Lung (tissue), 17 donors: ENCODE measurements at places on chromosomes 11 and 22. TPM values are rescaled to one million over a fixed set of nuclear protein-coding genes. Genes with fewer than 3 reads are reported as not detected.

Gene ROBO3
- 16.7 TPM for total RNA-seq

Gene SEPTIN5
- total RNA-seq, result 32.5 TPM

GRCh38 chr11:118744046-118744445, 46.9 kb downstream of the DDX6 start:
- no peak for DNase-seq

DNA sequence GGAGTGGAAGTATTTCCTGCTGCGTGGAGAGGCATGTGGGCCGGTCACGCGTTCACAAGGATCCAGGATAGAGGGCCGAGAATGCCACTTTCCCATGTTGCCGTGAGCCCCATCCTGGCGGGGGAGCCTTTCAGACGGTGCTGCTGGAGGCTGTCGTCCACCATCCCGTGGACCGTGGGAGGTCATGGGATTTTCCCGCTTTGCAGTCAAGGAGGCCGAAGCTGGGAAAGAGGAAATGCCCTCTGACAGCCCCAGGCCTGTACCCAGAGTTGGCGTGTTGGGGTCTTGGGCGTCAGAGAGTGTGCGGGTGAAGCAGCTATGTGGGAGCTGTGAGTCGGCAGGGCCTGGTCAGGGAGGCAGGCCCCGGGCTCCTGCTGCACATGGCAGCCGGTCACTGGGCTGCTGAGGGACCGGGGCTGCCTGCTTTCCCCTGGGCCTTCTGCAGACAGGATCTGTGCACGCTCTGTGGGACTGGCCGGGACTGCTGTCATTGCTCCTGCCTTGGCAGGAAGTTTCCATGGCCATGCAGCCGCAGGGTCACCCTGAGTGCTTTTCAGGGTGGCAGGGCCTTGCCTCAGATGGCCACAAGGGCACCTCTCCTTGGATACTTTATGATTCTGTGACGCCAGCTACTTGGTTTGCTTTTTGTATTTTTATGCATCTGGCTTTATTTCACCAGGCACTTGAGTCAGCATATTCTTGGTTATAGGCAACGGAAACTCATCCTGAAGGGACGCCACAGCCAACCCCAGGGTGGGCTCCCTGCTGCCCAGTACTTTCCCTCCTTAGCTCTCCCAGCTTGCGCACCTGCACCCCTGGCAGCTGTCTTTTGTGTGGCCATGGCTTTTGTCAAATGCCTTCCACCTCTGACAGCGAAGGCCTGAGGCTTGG, 52.4 kb downstream of the AP2A2 start:
- DNase-seq, result no peak

Gene RHOD
- total RNA-seq, result 7.3 TPM

Gene FXYD6
- 45.7 TPM for total RNA-seq

DNA sequence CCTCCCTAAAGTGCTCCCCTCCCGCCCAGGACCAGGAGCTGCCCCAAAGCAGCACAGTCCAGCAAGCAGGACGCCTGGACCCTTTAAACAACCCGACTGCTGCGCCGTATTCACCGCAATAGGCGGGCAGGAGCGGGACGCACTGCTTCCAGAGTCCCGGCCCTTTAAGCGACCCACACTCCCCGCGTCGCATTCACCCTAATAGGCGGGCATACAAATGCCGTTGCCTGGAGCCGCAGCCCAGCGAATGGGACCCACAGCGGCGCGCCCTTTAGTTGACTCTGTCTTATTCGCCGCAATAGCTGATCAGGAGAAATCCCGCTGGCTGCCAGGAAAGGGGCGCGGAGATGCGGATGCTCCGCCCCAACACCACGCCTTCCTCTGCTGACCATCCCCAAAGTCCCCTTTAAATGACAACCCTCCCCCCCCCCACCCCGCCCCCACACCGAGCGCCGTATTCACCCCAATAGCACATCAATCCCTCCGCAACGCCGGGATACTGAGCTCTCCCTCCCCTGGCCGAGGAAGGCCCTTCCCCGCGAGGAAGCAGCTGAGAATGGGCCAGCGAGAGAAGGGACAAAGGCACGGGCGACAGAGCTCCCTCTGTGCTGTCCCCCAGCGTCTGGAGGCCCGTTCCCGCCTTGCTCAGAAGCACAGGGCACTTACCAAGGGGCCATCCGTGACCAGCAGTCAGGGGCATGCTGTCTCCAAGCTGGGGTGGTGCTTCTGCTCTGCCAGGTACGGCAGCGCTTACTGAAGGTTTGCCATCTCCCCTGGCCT, 4.7 kb downstream of the OSBPL5 start:
- peak; percentile 96 for DNase-seq

DNA sequence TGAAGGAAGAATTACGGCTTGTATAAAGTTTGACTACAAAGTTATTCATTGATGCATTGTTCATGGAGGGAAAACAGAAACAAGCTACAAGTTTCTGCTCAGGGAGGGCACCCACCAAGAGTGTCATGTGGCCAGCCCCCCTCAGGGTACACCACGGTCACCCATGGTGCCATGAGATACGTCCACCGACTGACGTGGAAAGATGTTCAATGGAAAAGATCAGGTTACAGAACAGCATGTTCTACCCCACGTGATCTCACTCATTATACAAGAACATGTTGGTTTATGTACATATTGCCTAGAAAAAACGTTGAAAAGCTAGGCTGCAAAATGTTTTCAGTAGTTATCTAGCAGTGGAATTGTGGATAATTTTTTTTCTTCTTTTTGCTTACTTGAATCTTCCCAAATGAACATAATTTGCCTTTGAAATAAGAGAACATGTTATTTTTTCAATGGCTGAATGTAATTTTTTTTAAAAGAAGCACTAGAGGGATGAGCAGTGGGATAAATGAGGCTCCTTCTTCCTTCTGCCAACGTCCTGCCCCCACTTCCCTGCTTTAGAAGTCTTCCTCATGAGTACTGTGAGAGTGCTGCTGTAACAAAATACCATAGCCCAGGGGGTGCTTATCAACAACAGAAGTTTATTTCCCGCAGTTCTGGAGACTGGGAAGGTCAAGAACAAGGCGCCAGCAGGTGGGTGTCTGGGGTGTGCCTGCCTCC, 22.5 kb downstream of the RCN1 start:
- no peak for DNase-seq

Gene XKR3
- not detected for total RNA-seq

Gene MS4A12
- total RNA-seq, result not detected

GRCh38 chr11:117862019-117862725, 14.3 kb downstream of the FXYD6 start:
- no peak for DNase-seq

DNA sequence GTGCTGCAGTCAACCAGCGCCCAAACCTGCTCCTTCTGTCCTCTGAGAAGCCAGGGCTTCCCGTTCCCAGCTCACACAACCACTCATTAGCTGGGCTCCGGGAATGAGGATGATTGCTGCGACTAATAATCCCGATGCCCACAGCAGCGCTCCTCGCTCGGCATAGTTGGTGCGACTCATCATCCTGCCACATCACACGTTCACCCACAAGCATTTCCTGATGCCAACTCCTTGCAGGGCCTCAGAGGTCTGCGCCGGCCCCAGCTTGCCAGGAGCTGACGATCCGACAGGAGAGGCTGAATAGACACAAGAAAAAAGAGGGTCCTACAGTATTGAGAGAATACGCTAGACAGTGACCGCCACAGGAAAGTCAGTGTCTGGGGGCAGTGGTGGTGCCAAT, 10.6 kb upstream of the CSNK1E start:
- DNase-seq, result no peak

Gene HBB
- 1,072 TPM for total RNA-seq

DNA sequence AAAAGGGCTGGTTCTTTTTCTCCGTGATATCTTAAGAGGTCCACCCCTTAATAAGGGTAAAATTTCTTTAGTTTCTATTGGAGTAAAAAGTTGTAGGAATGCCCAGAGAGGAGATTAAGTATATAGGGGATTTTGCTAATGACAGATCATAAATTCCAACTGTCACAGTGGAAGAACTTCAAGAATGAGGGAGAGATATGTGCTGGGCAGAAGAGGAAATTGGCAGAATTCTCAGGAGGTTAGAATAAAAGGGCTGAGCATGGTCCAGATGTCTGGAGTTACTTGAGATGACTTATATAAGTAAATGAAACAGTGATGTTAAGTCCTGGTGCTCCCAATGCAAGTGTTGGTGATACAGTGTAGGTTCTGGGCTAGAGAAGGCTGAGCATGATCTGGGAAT, 417.6 kb upstream of the ARHGAP42 start:
- DNase-seq, result no peak

DNA sequence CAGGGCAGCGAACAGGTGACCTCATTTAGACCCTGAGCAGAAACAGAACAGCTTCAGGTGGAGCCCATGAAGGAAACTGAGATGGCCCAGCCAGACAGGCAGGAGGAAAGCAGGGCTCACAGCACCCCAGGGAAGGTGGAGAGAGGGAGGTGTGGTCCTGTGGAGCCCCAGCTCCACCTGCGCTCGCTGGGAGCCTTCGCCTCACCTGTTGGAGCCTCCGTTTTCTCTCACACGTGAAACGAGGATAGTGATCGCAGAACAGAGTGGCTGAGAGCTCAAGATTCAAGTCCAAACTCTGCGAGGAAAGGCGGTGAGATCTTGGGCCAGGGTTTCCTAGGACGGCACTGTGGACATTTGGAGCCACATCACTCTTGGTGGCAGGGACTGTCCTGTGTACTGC, 8.6 kb upstream of the CERK start:
- no peak for DNase-seq

Gene APOBEC3F
- total RNA-seq, result 7.7 TPM

DNA sequence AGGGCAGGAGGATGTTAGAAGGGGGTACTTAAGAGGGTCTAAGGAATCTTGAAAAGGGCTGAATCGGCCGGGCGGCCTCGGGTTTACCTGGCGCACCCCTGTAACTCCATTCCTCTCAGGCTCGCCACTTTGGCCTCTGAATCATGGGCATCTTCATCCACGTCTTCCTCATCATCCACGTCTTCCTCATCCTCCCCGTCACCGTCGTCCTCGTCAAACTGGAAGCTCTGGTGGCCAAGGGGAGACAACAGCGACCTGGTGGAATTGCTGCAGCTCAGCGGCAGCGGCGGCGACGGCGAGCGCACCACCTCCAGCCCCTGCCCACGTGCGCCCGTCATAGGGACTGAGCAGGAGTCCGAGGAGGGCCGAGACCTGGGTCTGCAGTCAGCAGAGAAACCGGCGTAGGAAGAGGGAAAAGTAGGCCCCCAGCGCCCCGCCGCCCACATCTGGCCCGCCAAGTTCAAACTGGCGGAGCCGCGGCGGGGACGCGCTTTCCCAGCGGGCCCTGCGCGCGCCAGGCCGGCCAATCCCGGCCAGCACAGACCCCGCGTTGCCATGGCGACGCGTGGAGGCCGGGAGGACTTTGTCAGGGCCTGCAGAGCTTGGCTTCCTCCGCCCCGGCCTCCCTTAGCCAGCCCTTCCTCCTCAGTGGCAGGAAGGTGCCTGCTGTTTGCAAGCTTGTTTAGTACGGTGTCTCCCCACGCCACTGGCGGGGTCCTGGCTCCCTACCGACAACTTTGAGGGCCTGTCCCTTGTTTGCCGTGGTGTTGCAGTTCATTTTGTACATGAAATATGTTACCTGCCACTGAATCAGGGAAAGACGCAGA, at the start of gene CCDC34:
Gene CCDC34, minus strand, starts transcription at position 467 of the 827 bp plus-strand sequence. Its CDS starts 21 bp downstream, at position 446.
- peak; percentile 98 for DNase-seq

DNA sequence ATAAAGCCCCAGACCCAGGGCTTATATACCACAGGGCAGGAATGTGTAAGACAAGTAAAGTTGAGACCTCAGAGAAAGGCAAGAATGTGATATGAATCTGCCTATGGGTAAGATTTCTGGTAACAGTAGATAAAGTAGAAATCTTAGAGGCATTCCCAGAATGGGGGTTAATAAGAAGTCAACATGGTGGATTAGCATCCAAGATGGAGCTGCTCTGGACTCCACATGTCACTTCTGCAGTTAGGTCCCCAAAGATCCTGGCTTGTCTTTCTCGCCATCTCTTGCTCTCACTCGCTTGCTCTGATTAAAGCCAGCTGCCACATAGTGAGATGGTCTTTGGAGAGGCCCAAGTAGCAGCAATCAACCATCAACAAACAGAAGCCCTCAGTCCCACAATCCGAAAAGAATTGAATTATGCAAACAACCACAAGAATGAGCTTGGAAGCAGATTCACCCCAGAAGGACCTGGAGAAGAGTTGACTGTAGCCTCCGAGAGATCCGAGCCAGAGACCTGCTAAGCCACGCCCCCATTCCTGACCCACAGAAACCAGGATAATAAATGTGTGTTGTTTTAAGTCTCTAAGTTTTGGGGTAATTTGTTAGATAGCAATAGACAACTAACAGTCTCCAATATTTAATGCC, 5.4 kb upstream of the C11orf86 start:
- DNase-seq, result no peak
